ENCODE measurements at places on chromosomes 7 and 10.

- no peak for DNase-seq
Measured at GRCh38 chr7:105816266-105816843, 60.0 kb downstream of the ATXN7L1 start.

- DNase-seq = no peak
Measured at GRCh38 chr10:89069589-89069988, 79.0 kb downstream of the FAS start.

DNA sequence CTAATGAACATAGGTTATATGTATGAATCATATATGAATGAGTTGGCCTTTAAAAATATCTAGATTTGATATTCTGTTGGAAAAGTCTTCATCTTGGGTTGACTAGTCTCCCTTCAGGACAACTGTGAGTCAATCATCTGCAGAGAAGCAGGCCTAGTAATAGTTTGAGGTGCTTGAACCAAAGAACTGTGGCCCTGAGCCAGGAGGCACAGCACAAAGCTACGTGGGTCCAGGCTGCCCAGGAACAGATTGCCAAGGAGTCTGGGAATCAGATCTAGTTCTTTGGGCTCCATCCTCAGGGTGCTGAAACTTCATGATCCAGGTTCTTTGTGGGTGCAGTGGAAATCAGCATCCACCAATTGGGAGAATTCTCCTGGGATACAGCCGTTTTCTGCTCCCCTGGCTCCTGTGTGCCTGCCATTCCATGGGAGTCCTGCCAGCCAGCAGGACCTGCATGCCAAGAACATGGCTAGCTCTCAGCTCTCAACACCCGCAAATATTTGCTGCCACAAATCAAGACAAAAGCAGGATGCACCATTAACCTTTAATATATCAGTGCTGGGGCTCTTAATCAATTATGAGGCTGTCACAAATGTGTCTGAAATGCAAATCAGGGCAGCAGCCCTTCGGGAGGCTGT, 709.0 kb downstream of the GRID1 start:
- no peak for DNase-seq

- no peak for DNase-seq
Measured at GRCh38 chr10:10132009-10132408, 885.7 kb upstream of the CELF2 start.

DNA sequence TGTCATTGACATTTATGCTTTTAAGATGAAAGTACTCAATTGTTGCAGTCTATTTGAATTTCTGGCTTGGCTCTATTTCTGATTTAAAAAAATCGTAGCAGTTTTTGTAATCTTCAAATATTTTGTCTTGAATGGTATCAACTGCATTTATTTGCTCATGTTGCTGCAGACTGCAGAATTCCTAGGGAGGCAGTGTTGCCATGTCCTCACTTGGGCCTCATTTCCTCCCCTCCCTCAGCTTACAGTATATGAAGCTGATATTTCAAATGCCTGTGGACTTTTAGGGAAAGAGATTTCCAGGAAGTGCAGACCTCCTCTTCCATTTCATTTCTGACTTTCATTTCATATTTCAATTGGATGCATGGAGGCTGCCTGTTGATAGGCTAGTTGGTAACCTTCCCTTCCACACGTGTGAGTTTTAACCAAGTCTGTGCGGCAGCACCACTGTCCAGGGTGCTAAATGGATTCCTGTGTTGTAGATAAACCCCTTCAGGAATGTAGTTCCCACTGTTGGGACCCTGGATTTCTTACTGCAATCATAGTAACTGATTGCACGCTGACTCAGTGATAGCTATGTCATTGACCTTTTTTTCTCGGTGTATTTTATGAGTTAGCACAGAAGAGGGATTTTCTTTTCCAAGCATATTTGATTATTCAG, 17.5 kb downstream of the VPS50 start:
- DNase-seq = no peak

GRCh38 chr10:109957092-109957797, 33.9 kb upstream of the XPNPEP1 start:
- DNase-seq = no peak

GRCh38 chr10:69573056-69573806, at the start of gene NEUROG3:
TSS of gene NEUROG3 (minus strand) at chr10:69573422. CDS start at chr10:69573043, 379 bp downstream.
- DNase-seq = no peak

DNA sequence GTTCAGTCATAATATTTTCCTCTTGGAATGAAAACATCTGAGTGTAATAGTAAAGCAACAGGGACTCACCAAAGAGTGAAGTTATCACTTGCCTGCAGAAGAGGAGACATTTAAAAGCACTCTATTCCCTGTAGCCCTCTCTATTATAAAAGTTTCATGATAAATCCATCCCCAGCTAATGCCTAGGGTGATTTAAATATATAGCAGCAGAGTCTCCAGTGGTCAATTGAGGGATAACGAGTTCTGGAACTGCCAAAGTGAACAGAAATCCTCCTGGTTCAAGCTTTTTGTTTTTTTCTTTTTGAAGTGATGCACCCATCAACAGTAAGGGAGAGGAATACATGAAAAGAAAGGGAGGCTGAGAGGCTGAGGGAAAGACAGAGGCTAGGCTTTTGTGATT, 87.3 kb downstream of the EVX1 start:
- DNase-seq = no peak

GRCh38 chr10:20858292-20859124, 38.6 kb downstream of the NEBL start:
- DNase-seq = no peak

- no peak for DNase-seq
Measured at GRCh38 chr7:897771-898376, 21.5 kb downstream of the GET4 start.

GRCh38 chr7:149883048-149883438, 9.3 kb downstream of the ATP6V0E2 start:
- DNase-seq = no peak

DNA sequence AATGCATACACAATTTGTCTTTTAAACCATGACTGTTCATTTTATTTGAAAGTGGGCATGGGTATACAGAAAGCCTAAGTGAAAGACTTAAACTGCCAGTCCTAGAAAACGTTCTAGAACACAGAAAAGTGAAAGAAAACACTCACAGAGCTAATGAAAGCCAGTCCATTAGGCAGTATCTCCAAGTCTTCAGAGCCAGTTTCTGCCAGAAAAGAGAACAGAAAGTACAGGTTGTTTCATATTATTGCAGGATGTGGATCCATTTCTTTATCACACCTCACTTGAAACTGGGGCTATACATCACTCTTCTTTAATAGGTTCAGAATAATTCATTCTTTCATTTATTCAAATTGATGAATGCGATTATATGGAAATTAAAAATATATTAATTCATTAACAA, 7.7 kb downstream of the PON1 start:
- DNase-seq = no peak

DNA sequence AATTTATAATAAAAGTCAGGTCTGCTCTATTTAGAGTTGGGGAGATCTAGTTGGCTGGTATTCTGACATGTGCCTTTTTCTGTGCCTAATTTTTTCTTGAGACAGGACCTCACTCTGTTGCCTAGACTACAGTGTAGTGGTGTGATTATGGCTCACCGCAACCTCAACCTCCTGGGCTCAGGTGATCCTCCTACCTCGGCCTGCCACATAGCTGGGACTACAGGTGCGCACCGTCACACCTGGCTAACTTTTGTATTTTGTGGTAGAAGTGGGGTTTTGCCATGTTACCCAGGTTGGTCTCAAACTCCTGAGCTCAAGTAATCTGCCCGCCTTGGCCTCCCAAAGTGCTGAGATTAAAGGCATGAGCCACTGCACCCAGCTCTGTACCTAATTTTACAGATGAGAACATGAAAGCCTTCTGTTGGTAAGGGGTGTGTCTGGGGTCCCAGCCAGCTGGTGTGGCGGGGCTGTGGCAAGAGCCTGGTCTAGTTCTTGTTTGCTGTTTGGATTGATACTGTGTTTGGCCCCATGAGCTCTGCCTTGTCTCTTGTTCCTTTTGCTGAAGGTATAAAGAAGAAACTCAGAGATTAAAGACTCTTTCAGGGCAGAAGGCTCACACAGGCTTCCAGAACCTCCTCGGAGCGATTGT, 31.4 kb downstream of the POR start:
- no peak for DNase-seq

GRCh38 chr10:61760943-61761824, 98.5 kb downstream of the CABCOCO1 start:
- DNase-seq = no peak

DNA sequence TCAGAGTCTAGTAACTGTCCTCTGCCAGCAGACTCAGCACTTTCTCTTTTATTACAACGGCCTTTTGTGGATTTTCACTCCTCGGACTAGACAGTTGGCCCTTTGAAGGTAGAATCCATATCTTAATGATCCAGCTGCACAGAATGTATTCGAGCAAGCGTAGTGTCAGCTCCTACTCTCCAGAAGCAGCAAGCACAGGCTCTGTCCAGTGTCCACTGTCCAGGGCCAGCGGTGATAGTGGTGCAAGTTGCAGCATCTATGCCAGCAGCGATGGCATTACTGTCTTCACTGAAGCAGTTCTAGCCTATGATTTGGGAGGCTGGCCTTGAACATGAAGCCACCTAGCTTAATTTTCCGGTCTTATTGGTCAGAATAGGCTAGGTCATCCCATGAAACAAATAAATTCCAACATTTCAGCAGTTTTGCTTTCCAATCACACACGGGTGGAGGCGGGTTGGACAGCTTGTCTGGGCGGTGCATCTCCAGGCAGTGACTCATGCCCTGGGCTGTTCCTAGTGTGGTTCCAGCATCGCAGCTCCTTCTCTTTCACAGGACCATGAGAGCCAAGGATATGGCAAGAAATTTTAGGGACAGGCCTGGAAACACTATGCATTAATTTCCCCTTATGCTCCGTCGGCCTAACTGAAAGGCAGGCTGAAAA, 108.6 kb upstream of the KCNMA1 start:
- no peak for DNase-seq

DNA sequence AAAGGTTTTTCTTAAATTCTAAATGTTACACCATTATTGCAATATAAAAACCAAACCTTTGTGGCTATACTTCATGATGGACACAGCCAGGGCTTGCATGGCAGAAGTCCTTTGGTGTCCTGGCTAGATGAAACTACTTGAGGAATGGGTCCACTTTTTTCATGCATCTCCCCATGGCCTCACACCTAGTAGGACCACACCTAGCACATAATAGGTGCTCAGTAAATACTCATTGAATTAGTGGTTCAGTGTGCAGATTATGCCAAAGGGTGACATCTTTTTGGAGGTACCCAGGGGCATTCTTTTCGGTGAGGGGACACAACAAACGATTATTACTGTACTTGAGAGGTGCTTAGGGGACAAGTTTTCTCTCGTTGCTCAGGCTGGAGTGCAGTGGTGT, 20.7 kb upstream of the SRGN start:
- no peak for DNase-seq

DNA sequence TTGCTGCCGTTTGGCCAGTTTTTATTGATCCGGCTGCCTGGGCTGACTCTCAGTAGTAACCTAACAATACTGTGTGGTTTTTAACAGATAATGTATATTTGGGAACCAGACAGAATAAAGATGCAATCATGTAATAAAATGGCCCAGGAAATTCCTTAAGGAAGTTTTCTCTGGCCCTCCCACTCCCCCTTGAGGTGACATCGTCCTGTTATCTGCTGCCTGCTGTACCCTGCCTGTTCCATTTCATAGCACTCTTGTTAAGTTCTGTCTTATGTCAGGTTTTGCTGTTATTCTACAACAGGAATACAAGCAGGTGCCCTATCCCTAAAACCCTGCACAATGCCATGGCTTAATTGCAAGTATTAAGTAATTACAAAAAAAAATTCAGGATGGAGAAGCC, 12.5 kb downstream of the ITGB8 start:
- DNase-seq = no peak

DNA sequence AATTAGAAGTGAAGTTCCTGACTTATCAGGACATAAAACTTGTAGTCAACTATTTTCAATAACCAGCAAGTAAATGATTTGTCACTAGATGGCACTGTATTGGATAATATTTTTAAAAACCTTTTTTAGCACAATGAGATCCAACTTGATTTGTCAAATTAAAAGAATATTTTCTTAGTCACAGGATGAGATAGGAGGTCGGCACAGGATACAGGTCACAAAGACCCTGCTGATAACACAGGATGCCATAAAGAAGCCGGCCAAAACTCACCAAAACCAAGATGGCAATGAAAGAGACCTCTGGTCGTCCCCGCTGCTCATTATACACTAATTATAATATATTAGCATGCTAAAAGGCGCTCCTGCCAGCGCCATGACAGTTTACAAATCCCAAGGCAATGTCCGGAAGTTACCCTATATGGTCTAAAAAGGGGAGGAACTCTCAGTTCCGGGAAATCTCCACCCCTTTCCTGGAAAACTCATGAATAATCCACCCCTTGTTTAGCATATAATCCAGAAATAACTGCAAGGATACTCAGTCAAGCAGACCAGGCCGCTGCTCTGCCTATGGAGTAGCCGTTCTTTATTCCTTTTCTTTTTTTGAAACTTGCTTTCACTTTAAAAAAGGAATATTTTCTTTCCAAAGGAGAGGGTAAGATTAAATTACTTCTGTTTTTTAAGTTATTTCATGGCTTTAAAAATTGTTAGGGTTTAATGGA, 255.7 kb upstream of the MKLN1 start:
- DNase-seq = no peak

GRCh38 chr7:130337410-130337971, 7.1 kb upstream of the CPA5 start:
- no peak for DNase-seq

DNA sequence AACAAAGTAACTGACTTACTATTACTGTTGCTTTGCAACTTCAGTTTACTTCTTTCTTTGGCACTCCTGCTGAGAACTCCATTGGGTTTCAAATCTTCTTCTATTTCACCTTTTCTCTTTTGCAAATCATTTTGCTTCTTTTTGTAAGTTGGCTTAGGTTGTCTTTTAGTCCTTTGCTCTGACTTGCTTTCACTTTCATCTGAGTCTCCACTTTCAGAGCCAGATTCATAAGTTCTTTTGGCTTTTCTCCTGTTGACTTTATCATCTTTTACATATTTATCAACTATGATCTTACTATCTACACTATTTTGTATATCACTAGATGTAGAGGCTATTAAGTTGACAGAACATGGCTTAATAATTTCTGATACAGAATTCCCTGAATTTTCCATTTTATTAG, 73.4 kb downstream of the NRBF2 start:
- DNase-seq = no peak

DNA sequence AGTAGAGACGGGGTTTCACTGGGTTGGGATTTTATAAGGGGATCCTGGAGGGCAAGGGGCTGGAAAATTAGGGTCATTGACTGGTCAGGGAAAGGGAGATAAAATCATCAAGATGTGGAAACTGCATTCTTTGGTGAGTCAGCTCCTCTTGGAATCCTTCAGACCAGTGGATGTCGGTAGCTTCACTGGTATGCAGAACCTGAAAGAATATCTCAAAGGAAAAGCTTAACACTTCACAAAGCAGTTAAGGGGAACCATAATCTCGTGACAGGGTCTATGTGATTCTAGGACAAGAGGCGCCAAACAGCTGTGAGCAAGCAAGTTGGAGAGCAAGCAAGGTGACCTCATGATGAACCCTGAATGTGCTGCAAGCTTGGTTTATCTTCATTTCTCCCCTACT, 634.7 kb upstream of the AUTS2 start:
- DNase-seq = no peak

- DNase-seq = no peak
Measured at GRCh38 chr7:676972-677385, 49.5 kb upstream of the DNAAF5 start.

DNA sequence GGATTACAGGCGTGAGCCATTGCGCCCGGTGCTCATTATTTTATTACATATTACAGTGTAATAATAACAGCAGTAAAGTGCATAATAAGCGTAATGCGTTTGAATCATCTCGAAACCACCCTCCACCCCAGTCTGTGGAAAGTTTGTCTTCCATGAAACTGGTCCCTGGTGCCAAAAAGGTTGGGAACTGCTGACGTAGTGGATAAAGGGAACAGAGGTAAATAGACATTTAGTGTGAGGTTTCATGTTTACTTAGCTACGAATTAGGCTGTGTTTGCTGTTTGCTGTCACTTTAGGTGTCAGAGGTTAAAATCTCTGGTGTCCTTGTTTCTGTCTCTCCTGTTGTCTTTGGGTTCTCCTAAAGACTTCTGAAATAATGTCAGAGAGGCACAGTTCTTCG, 60.3 kb upstream of the SLC39A12 start:
- DNase-seq = no peak
